ENCODE measurements at places on chromosomes 1 and 21. TPM values are rescaled to one million over a fixed set of nuclear protein-coding genes. Genes with fewer than 3 reads are reported as not detected.

DNA sequence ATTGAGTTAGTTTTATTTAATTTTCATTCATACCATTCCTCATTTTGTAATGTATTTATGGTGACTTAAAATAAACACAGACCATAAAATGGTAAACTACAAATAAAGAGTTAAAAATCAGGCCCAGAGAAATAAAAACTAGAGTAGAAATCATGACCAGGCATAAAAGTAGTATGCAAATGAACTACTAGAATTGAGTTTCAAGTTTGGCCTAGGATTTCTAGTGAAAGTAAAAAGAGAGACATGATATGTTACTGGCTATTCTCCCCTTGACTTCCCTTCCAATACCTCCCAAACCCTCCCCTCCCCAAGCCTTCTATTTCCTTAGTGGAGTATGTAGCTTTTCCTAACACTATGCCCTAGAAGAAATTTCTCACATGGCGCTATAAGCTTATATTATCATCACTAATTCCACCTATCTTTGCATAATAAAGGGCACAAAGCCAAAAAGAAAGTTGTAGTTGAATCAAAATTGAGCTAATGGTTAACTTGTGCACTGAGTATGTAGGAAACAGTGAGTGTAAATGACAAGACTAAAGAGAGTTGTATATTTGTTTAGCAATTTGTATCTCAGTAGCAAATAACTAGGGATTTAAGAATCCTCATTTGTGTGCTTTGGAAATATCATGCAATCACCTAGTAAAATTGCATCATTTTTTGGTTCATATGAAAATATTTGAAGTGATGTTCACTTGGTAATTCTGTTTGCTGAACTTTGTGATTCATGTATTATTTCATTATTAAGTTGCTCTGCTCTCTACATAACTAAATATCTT lies 29.7 kb upstream of the CDC14A start:
- no peak for DNase-seq

- DNase-seq, result no peak
These were observed 11.6 kb upstream of the SAMD11 start for GRCh38 chr1:911875-912739.

ZNF678 gene
- polyA plus RNA-seq, result 18.7 TPM

RBM11 gene
- 5.2 TPM for polyA plus RNA-seq

- no peak for DNase-seq
These were observed 41.6 kb upstream of the VWA5B1 start for GRCh38 chr1:20248971-20249612.

TMCC2 gene
- 12.3 TPM for polyA plus RNA-seq

All from right lung (tissue), 10 donors.